HEK293T (cell line): ENCODE measurements at places on chromosomes 5 and 9.

- DNase-seq, result no peak
Observed at GRCh38 chr9:94922098-94922607, 195.7 kb downstream of the AOPEP start.

DNA sequence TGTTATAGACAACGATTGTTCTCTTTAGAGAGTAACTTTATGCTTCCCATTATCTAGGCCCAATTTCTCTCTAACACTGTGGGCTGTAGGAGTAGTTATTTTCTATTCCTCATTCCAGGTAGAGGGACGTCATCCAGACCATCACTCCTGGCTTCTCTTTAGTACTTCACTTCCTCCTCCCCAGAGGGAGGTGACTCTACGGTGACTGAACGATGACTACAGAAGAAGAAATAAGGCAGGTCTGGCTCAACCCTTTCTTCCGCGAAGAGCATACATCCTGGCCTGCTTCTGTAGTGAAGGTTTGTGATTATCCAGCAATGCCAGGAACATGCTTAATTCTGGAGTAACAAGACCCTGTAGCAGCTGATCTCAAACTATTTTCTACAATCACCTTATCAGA lies 50.8 kb downstream of the HMGCR start:
- no peak for DNase-seq

DNA sequence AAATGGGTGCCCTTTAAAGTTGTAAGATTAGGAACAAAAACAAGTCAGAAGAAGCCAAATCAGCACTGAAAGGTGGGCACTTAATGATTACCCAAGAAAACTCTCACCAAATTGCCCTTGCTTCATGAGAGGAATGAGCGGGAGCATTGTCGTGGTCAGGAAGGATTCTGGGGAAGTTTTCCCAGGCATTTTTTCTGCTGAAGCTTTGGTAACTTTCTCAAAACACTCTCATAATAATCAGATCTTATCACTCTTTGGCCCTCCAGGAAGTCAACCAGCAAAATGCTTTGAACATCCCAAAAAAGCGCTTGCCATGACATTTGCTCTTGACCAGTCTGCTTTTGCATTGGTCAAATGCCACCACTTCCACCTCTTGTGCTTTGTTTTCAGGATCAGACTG lies 10.4 kb upstream of the PCDHGC3 start:
- no peak for DNase-seq

GRCh38 chr5:174155706-174156105 lies 110.2 kb downstream of the NSG2 start:
- DNase-seq, result no peak

DNA sequence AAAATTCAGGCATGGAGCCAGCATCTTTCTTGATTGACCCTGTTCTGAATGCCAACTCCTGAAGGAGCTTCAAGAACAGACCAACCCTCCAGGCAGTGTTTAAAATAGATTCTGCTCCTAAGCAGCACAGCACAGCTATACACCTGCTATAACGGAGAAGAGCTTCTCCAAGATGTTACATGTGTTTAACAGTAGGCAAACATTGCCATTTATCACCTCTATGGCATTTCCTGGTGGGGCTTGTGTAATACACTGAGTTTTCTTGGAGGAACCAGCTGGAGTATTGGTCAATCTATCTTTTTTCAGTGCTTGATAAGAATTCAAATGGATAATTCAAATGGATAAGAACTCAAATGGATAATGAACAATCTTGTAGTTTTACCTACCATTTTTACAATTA lies 615.1 kb downstream of the CDH12 start:
- DNase-seq, result no peak

GRCh38 chr5:147240266-147240985 lies 5.6 kb downstream of the STK32A start:
- DNase-seq, result no peak

DNA sequence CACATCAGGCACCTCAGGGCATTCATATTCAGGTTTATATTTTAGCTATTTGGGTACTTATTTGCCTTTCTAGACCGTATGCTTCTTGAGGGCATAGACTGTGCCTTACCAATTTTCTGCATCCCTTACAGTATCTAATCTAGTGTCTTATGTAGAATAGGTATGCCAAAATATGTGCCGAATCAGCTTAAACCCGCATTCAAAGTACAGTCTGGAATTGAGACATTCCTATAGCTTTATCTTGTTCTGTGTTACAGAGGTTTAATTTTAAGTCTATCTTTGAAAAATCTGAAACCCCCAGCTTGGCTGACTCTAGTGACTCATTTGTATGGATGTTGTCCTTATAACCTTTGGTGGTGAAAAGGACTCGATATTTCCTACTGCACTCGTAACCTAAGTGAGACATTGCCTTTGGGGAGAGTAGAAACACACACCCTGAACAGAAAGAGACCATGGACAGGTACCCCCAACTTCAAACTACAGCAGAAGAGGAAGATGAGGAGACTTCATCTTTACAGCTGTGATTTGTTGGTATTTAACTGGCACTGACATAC lies 27.0 kb upstream of the TMOD1 start:
- DNase-seq, result no peak

DNA sequence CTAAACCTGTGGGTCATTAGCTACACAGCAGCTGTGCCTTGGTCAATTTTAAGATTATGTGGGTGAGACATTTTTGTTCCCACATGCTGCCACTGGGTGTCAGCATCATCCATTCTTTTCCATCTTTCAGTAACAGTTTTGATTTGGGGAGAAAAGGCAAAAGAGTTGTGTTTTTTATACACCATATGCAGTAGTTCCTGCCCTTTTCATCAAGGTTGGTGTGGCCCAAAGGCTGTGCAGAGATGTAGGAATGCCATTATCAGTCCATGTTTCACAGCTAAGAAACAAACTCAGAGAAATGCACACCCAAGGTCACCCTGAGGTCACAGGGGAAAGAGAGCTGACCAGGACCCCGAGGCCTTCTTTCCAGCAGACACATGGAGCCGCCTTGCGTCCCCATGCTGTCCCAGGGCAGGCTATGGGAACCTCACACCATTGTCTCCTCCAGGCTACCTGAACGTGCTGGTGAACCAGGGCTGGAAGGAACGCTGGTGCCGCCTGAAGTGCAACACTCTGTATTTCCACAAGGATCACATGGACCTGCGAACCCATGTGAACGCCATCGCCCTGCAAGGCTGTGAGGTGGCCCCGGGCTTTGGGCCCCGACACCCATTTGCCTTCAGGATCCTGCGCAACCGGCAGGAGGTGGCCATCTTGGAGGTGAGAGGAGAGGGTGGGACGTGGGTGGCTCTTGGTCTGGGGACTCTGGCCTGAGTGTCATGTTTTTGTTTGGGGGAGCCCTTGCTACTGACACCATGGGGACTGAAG lies 27.8 kb upstream of the GRPEL2 start:
- DNase-seq, result peak; percentile 52

DNA sequence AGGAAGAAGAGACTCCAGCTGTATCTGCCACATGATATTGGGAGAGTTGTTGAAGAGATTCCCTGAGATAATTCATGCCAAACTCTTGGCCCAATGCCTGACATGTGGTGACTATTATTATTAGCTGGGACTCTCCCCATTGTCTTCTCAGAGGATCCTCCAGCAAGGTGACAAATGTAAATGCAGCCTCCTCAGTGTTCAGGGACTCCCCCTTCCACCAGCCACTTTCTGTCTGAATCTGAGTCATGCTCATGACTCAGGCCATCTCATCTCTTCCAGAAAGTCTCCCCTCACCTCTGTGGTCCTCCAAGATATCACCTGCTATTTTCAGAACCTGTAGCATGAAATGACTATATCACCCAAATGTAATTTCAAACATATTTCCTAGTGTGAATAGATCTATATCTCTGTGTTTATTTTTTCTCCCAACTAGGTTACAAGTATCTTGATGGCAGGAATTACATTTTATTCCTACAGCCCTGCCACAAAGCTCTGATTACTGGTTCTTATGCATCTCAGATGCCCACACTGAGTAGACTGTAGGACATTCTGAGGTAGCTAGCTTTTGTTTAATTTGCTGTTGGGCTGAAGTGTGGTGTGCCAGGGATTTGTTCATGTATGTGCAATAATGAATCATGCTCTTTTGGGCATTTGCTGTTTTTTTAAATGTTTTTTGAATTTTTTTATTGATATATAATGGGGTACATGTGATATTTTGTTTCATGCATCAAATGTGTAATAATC lies 126.6 kb upstream of the IL12B start:
- DNase-seq, result no peak

DNA sequence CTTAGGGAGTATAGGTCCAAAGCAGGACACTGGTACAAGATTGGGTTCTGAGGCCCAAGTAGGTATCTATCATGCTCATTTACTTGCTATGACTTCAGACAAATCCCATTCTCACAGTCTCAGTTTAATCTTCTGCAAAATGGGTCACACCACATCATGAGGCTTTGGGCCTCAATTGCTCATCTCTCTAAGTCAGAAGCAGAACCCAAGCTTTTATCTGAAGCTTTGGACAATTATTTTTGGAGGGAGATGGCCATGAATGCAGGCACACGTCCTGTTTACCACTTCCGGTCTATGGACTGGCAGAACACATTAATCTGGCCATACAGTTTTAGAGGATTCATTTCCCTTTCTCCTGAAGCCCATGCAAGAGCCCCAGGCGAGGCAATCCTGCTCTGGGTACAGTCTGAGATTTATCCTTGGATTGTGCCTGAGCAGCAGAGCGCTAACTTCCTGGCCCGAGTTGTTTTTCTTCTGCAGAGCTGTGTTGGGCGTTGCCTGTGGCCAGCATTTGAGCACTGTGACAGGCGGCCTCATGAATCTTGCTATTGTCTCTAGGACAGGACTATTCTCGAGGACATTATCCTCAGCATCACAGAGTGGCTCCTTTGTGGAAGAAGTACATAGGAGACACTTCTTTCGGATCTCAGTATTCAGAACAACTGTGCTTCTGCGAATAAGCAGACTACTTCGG lies 16.1 kb downstream of the SLC22A4 start:
- DNase-seq, result no peak

DNA sequence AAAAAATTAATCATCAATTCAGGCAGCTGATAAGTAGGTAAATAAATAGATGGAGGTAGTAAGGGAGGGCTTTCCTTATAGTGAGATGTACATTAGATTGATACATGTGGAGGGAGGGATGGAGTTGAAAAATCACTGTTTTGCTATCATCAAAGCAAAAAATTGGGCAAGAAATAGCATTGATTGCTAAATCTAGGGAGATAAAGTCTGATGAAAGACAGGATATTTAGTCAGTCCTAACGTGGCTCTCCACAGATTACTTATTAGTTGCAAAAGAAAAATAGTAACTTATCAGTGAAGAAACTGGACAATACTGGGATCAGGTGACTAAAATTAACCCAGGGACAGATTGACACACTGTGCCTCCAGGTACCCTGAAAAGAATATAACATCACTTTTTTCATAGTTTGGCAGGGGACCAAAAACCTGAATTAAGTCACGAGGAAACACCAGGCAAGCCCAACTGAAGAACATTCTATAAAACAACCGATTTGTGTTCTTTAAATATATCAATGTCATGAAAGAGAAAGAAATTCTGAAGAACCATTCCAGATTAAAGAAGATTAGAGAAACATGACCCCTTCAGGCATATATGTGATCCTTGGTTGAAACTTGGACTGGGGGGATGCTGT lies 27.1 kb upstream of the GOLPH3 start:
- no peak for DNase-seq

GRCh38 chr9:71146511-71146910 lies 25.1 kb upstream of the TRPM3 start:
- no peak for DNase-seq

GRCh38 chr5:61319388-61320146 lies 12.5 kb upstream of the ZSWIM6 start:
- peak; percentile 45 for DNase-seq

- peak; percentile 17 for DNase-seq
Observed at GRCh38 chr5:96936431-96937320, 796 bp downstream of the LNPEP start.

GRCh38 chr5:121748686-121749085 lies 103.0 kb upstream of the FTMT start:
- DNase-seq, result no peak

- peak; percentile 70 for DNase-seq
Observed at GRCh38 chr5:83721953-83722901, 1.6 kb upstream of the HAPLN1 start.

GRCh38 chr5:115599924-115600323 lies 2.4 kb downstream of the TICAM2 start:
- no peak for DNase-seq

DNA sequence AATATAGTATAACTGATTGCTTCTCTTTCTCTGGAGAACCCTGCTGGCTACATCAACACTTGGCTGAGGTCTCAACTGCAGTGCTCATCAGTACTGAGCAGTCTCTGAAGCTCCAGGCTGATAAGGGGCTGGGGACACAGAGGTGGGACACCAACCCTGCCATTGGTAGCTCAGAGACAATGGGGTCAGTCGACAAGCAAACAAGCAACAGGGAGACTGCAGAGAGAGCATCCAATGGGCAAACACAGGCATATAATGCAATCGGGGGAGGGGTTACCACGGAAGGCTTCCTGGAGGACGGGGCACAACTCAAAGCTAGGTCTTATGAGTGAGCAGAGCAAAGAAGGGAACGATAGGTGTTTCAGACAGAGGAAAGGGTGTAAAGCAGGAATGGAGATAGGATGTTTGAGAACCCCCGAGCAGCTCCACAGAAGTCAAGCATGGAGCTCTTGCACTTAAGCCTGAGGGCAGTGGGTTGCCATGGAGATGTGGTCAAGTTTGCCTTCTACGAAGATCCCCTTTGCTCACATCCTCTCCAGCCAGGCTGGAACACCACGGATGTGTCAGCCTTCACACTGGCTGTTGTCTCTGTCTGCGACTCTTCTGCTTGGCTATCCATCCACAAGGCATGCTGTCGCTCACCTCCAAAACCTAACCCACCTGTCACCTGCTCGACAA lies 21.5 kb upstream of the AKNA start:
- no peak for DNase-seq

GRCh38 chr5:142569905-142570304 lies 116.0 kb downstream of the FGF1 start:
- no peak for DNase-seq

- no peak for DNase-seq
Observed at GRCh38 chr9:110129425-110129824, 78.5 kb downstream of the C9orf152 start.

- DNase-seq, result no peak
Observed at GRCh38 chr9:77975806-77976205, 55.8 kb downstream of the GNAQ start.

GRCh38 chr5:15322421-15322820 lies 177.6 kb upstream of the FBXL7 start:
- no peak for DNase-seq

DNA sequence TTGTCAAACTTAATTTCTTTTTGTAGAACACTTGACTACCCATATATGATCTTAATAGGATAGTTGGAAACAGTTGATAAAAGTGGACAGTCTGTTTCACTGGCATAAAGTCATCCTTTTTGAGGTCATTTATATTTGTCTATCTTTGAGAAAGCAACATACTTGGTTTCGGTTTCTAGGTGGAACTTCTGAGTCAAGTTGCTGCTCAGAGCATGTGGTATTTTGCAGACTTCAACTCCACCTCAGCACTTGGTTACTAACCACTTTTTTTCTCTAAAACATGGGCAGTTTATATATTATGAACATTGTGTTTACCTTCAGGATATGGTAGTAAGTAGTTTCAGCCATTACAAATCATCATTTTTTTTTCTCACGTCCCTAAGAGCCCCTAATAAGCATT lies 1749.0 kb upstream of the C9orf72 start:
- DNase-seq, result no peak

GRCh38 chr5:171158581-171158980 lies 150.5 kb upstream of the TLX3 start:
- no peak for DNase-seq

GRCh38 chr9:120655005-120655622 lies 59.2 kb downstream of the MEGF9 start:
- DNase-seq, result no peak
